Activated gamma-delta T cell treated with anti-CD3 and anti-CD28 coated beads, Interleukin-2, amount 50 U/mL, for 16 hours (primary cell): ENCODE measurements at places on chromosomes 3 and 15.

DNA sequence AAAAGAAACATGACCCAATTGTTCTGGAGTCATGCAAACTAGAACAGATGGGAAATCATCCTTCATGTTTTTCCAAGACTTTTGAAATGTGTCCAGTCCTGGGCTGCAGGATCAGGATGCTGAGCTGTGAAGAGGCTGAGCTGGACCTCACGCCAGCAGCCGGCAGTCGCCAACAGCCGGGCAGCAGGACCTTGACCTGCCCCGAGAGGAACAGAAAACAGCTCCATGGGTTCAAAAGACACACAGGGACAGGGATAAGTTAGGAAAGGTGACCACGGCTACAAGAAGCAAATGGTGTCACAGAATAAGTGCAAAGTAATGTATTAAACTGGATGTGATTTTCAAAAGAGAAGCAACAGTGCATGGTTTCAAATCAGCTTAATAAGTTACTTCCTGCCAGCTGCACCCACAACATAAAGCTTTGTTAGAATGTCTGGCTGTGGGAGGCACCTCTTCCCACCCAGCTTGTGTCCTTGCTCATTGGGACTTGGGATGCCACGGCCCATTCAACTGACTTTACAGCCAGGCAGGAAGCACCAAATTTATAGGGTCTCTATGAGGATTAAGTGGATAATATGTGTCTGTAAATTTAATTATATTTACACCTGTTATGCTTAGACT, 266.4 kb downstream of the GABRG3 start:
- no peak for DNase-seq

DNA sequence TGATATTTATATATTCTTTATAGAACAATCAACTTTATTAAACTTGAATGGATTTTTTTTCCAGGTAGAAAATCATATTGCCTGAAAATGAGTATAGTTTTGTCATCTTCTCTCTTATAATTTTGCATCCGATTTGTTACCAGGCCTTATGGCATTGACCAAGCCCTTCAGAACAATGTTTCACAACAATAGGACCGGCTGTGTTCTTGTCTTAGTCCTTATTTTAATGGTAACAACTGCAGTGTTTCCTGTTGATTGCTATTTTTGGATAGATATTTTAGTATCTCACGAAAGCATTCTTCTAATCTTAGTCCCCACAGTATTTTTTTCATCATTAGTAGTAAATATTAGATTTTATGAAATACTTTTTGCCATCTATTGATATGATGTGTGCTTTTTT, 88.1 kb upstream of the ANKRD34C start:
- no peak for DNase-seq

GRCh38 chr3:112776836-112777235, 69.8 kb downstream of the CD200R1L start:
- DNase-seq: no peak

DNA sequence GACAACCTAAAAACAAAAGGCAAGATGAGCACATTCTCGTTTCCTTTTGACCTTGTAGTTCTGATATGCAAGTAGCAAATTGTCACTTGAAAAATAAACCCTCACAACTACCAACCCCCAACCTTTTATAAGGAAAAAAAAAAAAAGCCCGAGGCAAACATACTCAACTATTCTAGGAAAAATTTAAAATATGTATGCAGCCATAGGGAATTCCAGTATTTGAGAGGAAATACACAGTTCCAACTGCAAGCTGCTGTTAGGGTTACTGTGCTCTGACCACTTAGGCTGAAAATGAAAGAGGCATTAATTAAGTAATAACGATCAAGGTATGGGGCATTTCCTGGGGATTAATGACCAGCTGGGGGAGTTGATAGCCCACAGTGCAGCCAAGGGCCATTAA, 281.9 kb upstream of the DPH6 start:
- no peak for DNase-seq

- DNase-seq: no peak
These were observed 232.3 kb upstream of the STAC start for GRCh38 chr3:36147934-36148558.

DNA sequence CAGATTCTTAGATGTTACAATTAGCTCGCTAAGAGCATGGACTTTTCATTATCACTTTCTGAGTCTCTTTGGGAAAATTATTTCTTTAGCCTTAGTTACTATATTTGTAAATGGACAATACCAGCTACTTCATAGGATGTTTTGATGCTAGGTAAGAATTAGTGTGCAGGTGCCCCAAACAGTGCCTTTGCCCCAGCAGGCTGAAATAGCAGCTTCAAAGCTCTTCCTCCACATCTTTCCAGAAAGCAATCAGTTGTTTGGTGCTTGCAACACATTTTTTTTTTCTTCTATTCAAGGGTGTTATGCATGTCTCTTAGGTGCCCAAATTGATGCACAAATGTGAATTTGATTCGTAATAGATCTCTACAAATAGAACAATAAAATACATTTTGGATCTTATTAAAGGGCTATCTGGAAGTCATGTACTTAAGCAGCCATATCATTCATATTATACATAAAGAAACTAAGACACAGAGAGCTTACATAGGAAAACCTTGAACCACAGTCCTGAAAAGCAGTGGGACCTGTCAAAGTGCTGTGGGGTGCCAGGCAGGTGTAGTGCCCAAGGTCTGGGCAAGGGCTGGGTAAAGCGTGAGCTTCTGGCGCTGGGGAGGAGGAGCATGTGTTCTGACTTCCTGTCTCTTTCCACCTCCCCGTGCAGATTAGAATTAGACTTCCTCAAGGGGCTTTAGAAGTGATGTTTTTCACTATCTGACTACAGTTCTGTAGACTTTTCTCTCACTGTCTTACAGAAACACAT, 62.9 kb downstream of the FNDC3B start:
- peak; percentile 3 for DNase-seq

DNA sequence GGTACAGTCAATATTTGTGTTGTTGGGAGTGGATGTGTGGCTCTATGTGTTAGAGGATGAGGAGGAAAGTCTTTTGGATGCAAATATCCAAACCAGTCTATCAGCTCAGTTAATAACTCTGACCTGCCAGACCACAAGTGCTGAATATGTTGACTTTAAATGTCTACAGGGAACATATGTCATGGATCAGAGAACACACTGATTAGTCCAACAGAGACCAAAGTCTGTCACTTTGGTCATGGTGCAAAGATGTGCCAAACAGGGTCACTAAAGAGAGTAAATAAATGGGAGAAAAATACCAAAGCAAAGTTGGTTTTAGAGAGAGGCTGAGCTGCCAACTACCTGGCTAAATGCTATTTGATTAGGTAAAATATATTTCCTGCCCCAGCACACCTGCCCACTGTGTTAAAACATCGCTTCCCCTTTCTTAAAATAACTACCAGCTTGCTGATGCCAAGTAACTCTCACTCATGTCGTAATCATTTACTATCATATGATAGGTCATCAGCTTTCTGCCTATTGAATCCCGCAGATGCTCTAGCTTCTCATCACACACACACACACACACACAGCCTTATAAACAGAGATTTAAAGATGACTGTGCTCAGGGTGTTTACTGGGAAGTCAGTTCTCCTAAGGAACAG, 173.3 kb downstream of the PDZRN3 start:
- DNase-seq: no peak

GRCh38 chr3:8966820-8967348, 3.6 kb upstream of the RAD18 start:
- DNase-seq: no peak

DNA sequence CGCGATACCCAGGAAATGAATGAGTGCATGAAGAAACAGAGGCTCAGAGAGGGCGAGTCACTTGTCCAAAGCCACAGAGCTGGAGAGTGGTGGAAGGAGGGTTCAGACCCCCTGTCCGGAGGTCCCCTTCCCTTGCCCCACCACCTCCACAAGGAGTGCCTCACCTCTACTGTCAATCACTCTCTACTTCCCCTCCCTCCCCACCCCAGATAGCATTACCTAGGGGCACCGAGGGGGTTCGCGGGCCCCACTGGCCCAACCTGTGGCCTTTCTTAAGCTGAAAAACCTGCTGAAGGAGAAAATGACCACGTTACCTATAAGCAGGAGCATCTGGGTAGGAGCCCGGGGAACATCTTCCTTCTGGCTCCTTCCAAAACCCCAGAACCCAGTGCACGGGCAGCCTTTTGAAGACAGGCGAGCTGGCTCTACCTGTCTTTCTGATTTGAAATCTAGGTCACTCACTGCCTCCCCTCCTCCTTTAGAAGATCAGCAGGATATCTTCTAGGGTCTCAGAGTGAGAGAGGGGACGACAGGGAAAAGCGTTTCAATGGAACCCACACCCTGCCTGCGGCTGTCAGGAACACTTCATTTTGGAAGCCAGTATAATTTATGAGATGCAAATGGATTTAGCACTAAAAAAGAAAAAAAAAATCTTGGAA, 89.9 kb upstream of the MEF2A start:
- no peak for DNase-seq

GRCh38 chr3:133474251-133474801, 74.5 kb downstream of the BFSP2 start:
- no peak for DNase-seq

- no peak for DNase-seq
These were observed 260.5 kb downstream of the PYDC2 start for GRCh38 chr3:191721390-191721861.

DNA sequence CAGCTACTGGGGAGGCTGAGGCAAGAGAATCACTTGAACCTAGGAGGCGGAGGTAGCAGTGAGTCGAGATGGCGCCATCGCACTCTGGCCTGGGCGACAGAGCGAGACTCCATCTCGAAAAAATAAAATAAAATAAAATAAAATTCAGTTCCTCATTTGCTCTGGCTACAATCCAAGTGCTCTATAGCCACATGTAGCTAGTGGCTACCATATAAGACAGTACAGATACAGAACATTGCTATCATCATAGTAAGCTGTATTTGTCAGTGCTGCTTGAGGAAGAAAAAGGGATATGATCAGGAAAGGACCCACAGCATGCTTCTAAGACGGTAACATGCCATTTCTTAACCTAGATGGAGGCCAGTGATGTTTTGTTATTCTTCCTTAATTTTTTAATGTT, 88.7 kb upstream of the CDAN1 start:
- DNase-seq: no peak

DNA sequence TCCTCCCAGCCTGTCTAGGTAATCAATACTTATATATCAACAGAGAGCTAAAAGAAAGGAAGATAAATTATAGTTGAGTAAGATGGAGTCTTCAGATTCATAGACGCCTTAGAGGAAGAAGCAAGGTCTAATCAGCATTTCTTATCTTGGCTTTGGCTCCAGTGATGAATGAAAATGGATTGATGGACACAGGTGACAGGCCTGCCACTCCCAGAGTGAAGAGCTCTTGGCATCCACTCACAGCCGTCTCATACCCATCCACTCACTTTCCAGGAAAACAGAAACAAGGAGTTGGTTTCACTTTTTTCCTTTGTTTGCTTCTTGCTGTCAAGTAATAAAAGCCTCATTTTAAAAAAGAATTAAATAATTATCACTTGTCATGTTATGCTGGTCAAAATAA, 168.2 kb downstream of the MFSD1 start:
- DNase-seq: no peak

DNA sequence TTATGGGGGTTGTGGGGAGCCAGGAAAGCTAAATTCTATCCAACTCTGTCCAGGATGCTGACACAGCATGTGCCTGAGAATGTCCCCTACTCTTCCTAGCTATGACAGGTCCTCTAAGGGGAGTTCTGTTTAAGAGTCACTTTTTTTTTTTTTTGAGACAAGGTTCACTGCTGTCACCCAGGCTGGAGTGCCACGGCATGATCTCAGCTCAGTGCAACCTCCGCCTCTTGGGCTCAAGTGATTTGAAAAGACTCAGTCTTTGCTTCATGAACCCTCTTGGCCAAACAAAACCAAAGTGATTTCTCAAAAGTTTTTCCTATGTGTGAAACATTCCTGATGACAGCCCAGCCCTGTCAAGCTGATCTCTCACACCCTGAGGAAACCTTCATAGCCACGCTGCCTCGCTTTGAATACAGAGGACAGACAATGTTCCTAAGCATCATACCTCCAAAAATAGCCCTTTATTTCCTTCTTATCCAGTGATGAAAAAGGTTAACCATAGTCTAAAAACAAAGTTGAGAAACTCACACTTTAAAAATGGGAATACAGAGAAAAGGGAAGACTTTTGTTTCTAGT, 105.5 kb upstream of the PROK2 start:
- no peak for DNase-seq

DNA sequence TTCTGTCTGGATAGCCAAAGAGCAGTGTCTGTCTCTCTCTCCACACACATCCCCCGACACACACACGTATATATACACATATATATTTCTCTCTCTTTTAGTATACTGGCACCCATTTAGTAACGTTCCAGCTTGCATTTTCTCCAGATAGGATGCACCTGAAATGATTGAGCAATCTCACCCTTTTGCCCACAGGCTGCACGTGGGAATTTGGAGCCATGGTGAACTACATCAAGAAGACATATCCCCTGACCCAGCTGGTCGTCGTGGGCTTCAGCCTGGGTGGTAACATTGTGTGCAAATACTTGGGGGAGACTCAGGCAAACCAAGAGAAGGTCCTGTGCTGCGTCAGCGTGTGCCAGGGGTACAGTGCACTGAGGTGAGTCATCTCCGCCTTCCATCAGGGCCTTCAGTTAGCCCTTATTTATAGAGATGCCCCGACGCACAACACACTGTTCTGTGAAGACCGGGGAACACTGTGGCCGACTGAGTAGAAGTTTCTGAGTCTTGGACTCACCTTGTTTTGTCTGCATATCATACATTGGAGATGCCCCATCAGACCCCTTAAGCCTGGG, 45.7 kb downstream of the RLBP1 start:
- DNase-seq: no peak

DNA sequence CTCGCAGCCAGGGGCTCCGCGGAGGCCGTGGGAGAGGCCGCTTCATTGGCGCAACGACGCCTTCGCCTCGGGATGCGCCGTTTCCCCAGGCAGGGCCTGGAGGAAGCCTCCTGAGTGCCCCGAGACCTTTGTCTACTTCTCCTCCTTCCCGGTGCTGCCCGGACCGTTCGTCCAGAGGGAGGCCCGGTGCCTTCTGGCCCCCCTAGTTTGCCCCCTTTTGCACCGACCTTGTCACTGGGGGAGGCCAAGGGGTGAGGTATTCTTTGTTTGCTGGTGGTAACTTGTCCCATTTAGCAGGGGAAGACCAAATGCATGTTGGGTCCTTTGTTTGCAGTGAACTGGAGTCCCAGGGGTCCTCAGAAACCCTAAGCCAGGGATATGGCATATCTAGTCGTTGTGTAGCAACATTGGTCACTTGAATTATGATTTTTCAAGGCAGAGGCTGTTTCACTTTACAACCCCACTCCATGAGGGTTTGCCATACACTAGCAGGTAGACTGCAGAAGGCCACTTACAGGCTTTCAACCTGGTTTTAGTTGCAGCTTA, 615 bp downstream of the DHX30 start:
- peak; percentile 23 for DNase-seq

- DNase-seq: no peak
These were observed 14.5 kb upstream of the GLCE start for GRCh38 chr15:69145694-69146492.

- no peak for DNase-seq
These were observed 305.6 kb upstream of the STT3B start for GRCh38 chr3:31227131-31227562.

DNA sequence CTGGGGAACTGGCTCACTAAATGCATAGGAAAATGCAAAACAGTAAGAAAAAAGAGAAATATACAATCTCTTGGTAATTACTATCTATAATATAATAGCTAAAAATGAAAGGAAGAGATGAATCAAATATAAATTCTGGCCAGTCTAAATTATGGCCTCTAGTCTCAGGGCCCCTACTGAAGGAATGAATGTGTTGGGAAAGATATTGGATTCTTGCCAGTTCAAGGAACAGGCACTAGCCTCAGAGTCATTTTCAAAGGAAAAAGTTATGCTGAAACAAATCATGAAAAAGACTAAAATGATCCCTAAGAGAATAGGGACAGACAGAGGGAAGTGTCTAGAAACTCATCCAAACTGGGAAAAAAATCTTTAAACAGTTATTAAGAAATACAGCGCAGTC, 62.4 kb downstream of the C3orf80 start:
- no peak for DNase-seq
